ENCODE measurements at places on chromosomes 4 and X. TPM values are rescaled to one million over a fixed set of nuclear protein-coding genes. Genes with fewer than 3 reads are reported as not detected.

Gene GPR34
- total RNA-seq, result not detected

Gene EXOSC9
- 45.7 TPM for total RNA-seq

- no peak for DNase-seq
Measured at GRCh38 chrX:69565247-69565815, 50.6 kb upstream of the EDA start.

GRCh38 chr4:126583509-126583908, 1049.2 kb upstream of the INTU start:
- peak; percentile 7 for DNase-seq

Gene CHST7
- 17.4 TPM for total RNA-seq

Gene PCDH11X
- not detected for total RNA-seq

Gene PPBP
- total RNA-seq, result not detected

- peak; percentile 47 for DNase-seq
Measured at GRCh38 chr4:97994765-97995465, 148.4 kb downstream of the STPG2 start.

DNA sequence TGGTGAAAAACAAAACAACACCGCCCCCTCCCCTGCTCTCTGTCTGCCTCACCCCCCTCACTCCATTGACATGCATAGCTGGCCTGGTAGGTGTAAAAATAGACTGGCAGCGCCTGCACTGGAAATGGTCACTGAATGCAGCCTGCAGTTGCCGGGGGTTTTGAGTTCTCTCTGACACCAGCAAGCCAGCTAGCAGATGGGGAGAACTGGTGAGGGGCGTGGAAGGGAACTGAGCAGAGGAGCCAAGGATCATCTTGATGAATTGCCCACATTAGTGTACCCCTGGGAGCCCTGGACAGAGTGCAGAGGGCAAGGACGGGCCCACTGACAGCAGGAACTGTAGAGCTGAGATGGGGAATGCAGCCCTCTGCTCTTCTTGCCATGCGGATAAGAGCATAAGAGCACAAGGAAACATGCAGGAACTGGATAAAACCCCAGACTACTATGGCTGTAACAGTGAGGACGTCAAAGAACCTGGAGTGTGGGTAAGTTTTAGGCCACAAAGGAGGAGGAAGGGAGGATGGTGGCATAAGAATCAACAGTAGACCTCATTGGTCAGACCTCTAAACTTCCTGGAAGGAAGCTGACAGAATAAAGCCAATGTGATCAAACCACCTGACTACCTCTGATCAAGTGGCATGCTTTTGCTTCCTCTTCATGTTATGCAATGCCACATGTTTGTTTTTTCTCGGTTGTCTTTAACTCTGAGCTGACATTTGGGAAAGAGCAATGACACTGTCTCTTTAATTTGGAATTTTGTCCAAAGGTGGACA, 96.3 kb downstream of the ANK2 start:
- no peak for DNase-seq

DNA sequence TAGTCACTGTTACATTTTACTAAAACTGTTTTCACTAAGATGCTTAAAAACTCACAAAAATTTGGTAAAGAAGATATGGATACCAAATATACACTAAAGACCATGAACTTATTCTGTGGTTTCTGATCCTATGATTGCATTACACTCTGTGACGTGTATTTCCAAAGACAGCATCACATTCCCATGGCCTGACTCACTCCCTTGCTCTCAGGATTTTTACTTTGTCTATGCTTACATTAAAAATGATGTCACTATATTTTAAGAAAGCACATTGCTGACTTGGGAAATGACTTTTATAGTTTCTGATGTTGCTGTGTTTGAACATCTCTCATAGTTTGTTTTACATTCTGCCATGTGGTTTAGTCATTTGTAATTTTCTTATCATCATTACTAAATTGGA, 327.9 kb upstream of the MAGEB18 start:
- DNase-seq, result peak; percentile 2

All from M059J (cell line).